HEK293T (cell line): ENCODE measurements at places on chromosomes 16 and 17.

DNA sequence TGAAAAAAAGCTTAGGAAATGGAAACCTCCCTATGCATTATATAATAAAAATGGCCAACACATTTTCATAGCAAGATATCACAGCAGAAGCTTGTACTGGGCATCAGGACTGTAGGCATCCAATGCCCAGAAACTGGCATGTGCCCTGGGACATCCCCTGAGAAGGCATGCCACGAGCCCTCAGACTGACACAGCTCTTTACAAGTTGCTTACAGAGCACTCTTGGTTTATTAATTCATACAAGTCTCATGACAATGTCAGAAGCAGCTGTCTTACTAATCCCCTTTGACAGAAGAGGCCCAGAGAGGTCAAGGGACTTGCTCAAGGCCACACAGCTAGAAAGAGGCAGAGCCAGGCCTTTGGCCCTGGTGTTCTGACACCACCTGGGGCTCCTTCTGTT is 5.6 kb upstream of the CCL2 start:
- DNase-seq = no peak

- no peak for DNase-seq
These were observed 3.8 kb upstream of the NEUROD2 start for GRCh38 chr17:39611401-39612112.

GRCh38 chr17:46191322-46192188 is 1.7 kb downstream of the KANSL1 start:
- DNase-seq = peak; percentile 41

DNA sequence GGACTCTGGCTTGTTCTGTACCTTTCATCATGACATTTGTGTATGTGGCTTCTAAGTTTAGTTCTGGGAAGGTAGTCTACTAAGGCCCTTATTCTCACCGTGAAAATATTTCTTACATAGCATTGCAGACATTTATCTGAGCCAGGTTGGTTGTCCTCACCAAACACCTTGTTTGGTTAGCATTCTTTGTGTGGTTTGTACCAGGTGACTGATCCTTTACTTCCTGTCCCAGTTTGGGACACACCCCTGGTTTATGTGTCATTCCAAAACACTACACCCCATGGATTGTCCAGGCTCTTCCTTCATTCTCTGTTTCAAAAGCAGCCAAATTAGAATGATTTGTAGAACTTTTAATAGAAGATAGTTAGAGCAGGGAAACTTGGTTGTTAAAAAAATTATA is 23.2 kb upstream of the DUSP14 start:
- DNase-seq = no peak

DNA sequence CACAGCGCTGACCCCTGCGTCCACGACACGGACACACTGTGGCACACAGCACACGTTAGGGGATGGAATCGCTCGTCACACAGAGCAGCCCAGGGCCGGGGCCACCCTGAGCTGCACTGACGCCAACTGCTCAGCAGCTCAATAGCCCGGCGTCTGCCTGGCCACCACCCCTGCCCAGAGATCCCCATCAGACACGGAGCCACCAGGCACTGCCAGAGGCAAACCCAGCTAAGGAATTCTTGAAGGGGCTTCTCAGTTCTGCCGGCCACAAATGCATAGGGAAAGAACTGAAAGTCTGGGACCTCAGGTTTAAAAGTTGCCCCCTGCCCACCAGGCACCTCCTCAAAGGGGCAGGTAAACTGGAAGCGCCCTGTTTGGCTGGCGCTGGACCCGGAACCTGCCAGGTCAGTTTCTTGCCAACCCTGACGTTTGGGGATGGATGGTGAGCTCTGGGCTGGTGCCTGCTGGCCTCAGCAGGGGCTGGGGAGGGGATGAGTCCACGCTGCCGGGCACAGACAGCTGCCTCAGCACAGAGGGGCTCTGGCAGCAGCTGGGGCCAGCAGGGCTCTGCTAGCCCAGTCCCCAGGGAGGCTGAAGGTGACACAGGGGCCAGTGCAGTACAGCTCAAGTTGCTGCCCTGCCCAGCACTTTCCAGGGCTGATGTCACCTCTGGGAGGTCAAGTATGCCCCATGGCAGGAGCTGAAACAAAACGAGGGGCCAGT is 33.2 kb downstream of the TIMM22 start:
- no peak for DNase-seq

- DNase-seq = no peak
These were observed 188.5 kb upstream of the IRX3 start for GRCh38 chr16:54475019-54475601.
